ENCODE measurements at places on chromosomes 3 and 15. TPM values are rescaled to one million over a fixed set of nuclear protein-coding genes. Genes with fewer than 3 reads are reported as not detected.

DNA sequence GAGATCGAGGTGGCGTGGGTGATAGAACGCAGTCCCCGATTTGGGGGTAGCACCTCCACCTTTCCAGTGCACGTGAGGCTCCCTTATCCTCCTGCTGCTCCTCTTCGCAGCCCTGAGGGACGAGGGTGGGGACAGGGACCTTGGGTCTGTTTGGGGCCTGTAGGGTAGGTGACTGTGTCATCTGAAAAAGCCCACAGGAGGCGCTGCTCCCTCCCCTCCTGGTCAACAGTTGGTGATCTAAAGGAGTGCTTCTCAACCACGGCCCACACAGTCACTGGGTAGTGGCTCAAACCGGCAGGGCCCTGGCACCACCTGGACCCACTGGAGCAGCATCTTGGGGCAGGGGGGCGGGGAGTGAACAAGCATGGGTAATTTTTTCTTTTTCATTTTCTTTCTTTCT lies 7.1 kb downstream of the LRRK1 start:
- DNase-seq: no peak

Gene CORO2B
- not detected for total RNA-seq

- DNase-seq: no peak
Measured at GRCh38 chr3:71657831-71658530, 67.2 kb downstream of the EIF4E3 start.

GRCh38 chr15:29361560-29361959 lies 91.9 kb upstream of the NSMCE3 start:
- no peak for DNase-seq

DNA sequence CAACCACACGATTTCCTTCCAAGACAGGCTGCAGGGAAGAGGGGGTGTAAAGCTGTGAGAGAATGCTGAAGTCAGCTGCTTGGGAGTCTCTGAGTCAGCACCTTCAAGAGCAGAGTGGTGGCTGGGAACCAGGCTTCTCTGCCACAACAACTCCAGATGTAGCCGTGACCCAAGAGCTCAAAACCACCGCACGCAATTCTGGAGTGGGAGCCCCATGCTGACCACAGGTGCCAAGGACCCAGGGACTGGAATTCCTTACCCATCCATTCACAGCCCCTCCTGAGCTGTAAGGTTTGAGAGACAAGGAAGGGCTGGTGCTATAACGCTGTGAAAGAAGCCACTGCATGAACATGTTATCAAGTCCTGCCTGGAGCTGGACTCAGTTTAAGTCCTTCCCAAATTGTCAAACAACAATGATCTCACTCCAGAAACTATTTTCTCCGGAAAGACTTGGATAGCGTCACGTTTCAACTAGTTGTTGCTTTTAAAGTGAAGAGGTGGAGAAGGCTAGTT lies 61.4 kb downstream of the UMPS start:
- DNase-seq: no peak

Gene FRMD5
- 0.26 TPM for total RNA-seq

Gene ACAD11
- total RNA-seq: 18.5 TPM

Gene NR1I2
- total RNA-seq: 0.33 TPM

DNA sequence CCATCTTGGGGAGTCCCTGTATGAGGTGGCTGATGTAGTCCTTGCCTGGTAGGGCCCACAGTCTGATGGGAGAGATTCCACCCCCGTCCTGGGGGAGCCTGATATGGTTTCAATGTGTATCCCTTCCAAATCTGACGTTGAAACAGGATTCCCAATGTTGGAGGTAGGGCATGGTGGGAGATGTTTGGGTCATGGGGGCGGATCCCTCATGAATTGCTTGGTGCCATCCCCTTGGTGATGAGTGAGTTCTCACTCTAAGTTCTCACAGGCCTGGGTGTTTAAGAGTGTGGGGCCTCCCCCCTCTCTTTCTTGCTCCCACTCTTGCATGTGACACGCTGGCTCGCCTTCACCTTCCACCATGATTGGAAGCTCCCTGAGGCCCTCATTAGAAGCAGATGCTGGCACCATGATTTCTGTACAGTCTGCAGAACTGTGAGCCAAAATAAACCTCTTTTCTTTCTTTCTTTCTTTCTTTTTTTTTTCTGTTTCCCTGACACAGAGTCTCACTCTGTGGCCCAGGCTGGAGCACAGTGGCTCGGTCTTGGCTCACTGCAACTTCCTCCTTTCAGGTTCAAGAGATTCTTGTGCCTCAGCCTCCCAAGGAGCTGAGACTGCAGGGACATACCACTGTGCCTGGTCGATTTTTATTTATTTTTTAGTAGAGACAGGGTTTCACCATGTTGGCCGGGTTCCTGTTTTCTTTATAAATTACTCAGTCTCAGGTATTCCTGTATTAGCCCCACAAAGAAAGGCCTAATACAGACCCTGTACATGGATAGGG lies 28.6 kb downstream of the ITGA11 start:
- no peak for DNase-seq

Gene KBTBD8
- total RNA-seq: 6.2 TPM

DNA sequence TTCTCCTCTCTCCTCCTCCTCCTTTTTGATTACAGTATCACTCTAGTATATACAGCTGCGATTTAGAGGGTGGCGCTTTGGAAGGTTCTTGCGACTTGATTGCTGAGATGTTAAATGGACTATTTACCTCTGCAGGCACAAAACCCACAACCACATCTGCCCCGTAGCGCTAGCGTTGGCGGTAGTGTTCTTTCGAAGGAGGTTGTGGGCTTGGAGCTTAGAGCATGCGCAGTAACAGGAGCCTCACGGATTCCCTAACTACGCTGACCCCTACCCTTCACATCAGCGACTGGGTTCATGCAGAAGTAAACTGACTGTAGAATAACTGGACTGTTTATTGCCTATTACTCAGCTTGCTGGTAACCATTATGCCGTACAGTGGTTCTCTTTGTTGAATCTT lies 58.0 kb downstream of the CGGBP1 start:
- DNase-seq: no peak

Gene HYKK
- total RNA-seq: 2.4 TPM

- no peak for DNase-seq
Measured at GRCh38 chr3:29333576-29333975, 52.7 kb downstream of the RBMS3 start.

- no peak for DNase-seq
Measured at GRCh38 chr3:52190294-52191074, 7.5 kb upstream of the ALAS1 start.

GRCh38 chr3:107589454-107589853 lies 66.7 kb downstream of the BBX start:
- DNase-seq: no peak

GRCh38 chr3:24310887-24311286 lies 183.8 kb downstream of the THRB start:
- no peak for DNase-seq

- no peak for DNase-seq
Measured at GRCh38 chr15:88603885-88604284, 17.3 kb upstream of the AEN start.

DNA sequence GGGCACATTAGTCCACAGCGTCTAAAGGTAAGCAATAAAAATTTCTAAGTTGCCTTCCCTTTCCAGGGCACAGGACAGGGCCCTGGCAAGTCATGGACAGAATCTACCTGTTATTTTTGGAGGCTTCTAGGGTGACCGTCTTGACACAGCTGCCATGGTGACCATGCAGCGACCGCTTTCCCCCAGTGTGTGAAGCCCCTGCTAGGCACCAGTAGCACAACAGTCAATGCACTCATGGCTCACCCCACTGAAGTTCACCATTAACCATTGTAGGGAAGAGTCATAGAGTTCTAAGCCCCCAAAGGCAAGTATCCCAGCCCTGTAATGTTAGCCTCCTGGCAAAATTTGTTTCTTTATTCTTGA lies 43.8 kb upstream of the SLCO2A1 start:
- DNase-seq: no peak

DNA sequence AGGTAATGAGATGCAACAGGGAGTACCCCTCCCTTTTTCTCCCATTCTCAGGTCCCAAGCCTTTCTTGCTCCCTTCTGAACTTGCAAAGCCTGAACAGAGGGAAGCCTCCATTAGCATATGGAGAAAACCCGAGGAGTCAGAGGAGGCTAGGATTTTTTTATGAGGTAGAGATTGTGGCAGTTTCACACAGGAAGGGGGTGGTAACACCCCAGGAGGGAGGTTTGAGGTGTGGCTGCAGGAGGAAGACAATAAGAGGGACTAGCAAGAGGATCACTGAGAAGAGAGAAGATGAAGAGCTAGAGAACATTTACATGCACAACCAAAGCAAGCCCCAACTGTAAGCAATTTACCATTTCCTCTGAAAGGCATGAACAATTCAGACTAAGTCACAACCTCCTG lies 322.7 kb downstream of the SV2B start:
- no peak for DNase-seq

GRCh38 chr3:194632809-194633348 lies 340 bp downstream of the TMEM44 start:
- DNase-seq: peak; percentile 44

DNA sequence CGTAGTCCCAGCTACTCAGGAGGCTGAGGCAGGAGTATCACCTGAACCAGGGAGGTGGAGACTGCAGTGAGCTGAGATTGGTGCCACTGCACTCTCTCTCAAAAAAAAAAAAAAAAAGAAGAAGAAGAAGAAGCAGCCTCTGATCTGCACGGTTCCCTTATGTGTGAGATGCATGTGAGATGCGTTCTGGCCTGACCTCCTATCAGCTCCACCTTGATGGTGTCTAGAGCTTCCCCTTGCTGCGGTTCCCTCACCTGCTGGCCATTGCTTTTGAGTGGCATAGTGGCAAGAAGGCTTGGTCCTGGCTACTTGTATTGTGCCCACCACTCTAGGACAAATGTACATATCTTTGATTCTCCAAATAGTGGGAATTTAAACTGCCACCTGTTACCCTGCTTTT lies 49.4 kb upstream of the CFAP161 start:
- no peak for DNase-seq

GRCh38 chr3:178202194-178202593 lies 334.0 kb upstream of the KCNMB2 start:
- DNase-seq: no peak

Gene UBA7
- 299 TPM for total RNA-seq

DNA sequence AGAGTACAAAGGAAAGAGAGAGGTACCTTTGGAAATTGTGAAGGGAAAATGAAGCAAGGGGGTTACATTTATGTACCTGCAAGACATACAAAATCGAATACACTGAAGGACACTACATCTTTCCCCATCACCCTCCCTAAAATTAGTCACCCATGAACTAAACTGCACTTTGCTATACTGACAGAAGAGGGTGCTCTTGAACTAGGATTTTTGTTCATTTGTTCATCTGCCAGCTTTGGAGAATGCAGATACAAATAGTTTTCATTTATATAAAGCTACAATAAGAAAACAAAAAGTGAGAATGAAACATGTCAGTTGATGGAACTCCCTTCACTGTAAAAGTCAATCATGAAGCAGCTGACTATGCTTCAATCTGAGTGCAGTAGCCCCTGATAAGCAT lies 55.7 kb downstream of the PCCB start:
- DNase-seq: no peak

DNA sequence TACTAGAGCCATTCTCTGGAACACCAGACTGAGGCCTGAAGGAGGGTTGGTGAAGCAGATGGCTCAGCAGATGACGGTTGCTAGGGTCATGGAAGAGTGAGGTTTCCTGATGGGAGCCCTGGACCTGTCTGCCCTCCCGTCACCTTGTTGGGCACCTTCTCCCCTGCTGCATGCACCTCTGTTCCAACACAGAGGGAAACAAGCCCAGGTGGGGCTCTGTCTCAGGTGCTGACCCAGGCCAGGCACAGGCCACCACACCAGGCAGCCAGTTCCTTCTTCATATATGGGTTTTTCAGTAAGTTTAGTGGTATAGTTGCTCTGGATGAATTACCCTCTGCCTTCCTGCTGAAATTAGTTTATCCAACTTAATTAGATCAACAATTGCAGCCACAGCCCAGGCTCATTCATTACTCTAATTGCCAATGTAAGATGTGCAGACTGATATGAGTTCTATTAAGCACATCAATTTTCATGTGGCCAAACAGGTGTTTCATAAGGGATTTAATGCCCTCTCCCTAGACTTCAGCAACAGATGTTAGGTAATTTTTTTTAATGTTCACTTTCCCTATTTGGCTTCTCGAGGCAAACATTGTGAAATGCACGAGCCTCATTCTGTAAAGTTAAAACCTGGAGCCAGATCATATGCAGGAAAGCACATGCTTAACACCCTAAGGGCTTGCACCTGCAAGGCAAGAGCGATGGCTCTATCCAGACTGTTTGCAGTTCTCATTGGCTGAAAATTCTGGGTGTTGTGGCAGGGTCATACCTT lies 174.8 kb downstream of the CHDH start:
- DNase-seq: no peak

GRCh38 chr3:62876064-62876463 lies 848 bp upstream of the CADPS start:
- peak; percentile 29 for DNase-seq

Gene PROK2
- total RNA-seq: not detected

- no peak for DNase-seq
Measured at GRCh38 chr15:28167042-28167441, 67.9 kb upstream of the OCA2 start.

- no peak for DNase-seq
Measured at GRCh38 chr3:126112531-126113237, 28.8 kb upstream of the SLC41A3 start.

DNA sequence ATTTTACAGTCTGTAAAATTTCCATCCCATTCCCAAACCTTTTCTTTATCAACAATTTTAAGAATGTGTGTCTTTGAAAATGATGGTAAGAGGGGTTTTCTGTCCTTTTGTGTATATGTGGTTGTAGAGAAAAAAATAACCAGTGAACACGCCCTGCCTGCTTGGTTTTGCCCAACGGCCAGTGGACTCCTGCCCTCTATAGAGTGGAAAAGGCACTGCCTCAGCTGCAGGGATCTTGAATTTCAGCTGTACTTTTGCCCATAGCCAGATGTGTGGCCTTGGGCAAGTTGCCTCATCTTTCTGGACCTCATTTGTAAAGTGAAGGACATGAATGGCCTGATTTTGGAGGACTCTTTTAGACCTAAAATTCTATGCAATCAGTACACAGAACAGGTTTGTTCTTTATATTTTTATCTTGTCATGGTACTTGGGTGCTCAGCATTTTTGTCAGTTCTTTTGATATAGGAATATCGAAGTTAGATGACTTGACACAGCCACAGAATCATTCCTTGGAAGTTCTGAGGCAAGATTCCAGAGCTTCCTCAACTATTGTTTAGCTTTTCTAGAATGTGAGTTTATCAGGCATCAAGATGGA lies 81.0 kb downstream of the CLDN11 start:
- no peak for DNase-seq

Measured in activated naive CD8-positive, alpha-beta T cell treated with anti-CD3 and anti-CD28 coated beads, Interleukin-2, amount 10 ng/mL, durations not matched to agents 7 days and 5 days (primary cell).